ENCODE measurements at places on chromosomes 16 and 17.

GRCh38 chr16:83472776-83473501 is 334.8 kb upstream of the HSBP1 start:
- no peak for DNase-seq

DNA sequence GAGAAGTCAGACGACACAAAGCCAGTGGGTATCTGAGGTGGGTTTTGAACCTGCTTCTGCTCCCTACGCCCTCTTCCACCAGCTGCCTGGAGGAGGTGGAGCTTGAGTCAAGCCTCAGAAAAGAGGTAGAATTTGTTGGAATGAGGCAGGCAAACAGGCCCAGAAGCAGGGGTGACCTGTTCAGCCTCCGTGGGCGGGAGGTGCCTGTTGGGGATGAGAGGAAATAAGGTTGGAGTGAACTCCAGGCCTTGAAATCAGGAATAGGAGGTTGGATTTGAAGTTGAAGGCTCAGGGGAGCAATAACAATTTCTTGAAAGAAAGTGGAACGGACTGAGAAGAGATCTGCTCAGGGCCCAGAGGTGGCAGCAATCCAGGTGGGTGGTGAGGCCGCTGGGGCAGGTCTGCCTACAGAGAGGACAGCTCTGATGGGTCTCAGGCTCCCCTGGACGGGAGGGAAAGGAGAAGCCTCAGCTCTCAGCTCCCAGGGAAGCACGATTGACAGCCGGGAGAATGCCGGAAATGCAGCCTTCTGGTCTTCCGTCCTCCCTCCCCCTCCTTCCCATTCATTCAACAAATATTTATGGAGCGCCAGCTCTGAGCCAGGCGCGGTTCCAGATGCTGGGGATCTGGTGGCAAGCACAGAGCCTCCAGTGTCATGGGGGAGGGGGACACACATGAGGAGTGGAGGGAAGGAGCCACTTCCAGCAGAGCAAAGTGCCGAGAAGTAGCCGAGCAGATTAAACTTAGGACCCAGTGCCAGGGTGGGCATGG is 61.9 kb upstream of the CIBAR2 start:
- DNase-seq, result peak; percentile 39

- DNase-seq, result no peak
Observed at GRCh38 chr17:56593086-56593645, 333 bp upstream of the NOG start.

GRCh38 chr16:55839115-55839514 is 6.2 kb upstream of the CES1 start:
- DNase-seq, result no peak

DNA sequence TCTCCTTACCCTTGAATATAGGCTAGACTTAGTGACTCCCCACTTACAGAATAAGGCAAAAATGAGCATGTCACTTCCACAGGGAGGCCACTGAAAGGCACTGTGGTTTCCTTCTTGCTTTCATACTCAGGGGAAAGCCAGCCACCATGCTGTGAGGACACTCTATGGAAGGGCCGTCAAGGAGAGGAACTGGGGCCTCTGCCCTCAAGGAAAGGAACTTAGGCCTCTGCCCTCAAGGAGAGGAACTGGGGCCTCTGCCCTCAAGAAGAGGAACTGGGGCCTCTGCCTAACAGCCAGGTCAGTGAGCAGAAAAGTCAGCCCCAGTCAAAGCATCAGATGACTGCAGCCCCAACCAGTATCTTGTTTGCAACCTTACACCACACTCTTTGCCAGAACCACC is 30.1 kb downstream of the VPS35 start:
- DNase-seq, result no peak

GRCh38 chr17:74413491-74413890 is 18.4 kb upstream of the GPRC5C start:
- DNase-seq, result no peak

DNA sequence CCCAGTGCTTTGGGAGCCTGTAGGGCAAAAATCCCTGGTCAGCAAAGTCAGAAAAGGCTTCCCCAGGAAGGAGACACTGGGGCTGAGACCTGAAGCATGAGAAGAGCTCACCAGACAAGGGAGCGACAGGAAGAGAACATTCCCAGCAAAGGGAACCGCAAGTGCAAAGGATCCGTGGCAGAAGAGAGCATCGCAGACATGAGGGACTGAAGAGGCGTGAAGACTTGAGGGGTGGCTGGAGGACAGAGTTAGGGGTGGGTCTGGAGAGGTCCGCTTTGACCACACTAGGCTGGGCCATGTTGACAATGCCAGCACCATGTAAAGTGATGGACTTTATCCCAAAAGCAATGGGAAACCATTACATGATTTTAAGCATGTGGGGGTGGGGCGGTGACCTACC is 128.1 kb upstream of the IRX3 start:
- DNase-seq, result no peak

DNA sequence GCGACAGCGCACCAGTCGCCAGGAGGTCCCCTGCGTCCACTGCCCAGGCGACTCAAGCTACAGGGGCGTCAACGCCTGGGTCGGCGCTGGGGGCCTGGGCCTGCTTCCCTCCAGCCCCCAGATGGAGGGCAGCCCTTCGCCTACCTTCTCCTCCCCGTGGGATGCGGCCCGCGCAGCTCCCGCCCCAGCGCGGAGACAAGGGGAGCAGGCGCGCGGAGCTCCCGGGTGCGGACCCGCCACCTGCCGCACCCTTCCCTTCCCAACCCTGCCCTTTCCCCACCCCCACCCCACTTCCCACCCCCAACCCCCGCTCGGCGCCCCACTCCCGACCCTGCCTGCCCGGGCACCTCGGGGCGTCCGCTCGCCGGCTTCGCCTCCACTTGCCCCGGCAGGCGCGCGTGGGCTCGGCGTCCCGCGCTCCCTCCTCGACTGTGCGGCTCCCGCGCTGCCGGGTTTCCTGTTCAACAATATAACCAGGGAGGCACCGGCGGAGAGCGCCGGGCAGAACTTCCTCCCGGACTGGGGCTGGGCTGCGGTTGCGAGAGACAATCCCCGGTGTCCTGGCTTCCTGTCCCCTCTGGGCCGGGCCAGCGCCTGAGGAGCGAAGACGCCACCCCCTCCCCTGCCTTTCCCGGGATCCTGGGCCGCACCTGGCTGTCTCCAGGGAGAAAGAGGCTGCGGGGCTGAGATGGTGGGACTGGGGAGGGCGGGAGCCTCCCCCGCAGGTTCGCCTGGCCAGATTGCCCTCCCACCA is at the start of gene ARHGAP27:
TSS of gene ARHGAP27 (minus strand) at position 466 of the 754 bp plus-strand sequence. CDS start 2,591 bp downstream, outside the sequence.
- no peak for DNase-seq

- DNase-seq, result no peak
Observed at GRCh38 chr17:38333635-38334295, 10.0 kb downstream of the GPR179 start.

- DNase-seq, result no peak
Observed at GRCh38 chr16:54062361-54063278, 224.0 kb downstream of the IRX3 start.

DNA sequence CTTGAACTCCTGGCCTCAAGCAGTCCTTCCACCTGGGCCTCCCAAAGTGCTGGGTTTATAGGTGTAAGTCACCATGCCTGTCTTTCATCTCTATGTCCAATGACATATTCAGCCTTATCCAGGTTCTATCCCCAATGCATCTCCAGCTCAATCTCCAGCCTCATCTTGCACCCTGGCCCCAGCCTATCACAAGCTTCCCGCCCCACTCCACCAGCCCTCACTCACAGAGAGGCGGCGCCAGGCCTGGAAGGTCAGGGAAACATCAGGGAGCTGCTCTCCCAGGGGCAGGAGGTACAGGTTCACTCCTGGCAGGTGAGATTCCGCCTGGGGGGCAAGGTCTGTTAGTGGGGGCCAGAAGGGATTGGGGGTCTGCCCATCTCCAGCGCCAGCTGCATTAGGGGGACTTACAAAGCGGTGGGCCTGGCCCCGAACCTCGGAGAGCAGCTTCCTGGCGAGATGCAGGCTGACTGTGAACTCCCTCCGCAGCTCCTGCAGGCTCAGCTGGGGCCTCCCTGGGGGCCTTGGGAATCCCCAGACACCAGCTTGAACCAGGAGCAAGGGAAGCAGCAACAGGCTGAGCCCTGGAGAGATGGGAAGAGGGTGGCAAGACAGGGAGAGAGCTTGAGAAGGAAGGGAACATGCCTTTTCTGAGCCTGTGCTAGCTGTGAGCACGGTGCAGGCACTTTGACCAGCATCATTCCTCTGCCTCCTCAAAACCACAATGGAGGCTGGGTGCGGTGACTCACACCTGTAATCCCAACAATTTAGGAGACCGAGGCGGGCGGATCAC is 3.0 kb downstream of the IL27 start:
- DNase-seq, result no peak

DNA sequence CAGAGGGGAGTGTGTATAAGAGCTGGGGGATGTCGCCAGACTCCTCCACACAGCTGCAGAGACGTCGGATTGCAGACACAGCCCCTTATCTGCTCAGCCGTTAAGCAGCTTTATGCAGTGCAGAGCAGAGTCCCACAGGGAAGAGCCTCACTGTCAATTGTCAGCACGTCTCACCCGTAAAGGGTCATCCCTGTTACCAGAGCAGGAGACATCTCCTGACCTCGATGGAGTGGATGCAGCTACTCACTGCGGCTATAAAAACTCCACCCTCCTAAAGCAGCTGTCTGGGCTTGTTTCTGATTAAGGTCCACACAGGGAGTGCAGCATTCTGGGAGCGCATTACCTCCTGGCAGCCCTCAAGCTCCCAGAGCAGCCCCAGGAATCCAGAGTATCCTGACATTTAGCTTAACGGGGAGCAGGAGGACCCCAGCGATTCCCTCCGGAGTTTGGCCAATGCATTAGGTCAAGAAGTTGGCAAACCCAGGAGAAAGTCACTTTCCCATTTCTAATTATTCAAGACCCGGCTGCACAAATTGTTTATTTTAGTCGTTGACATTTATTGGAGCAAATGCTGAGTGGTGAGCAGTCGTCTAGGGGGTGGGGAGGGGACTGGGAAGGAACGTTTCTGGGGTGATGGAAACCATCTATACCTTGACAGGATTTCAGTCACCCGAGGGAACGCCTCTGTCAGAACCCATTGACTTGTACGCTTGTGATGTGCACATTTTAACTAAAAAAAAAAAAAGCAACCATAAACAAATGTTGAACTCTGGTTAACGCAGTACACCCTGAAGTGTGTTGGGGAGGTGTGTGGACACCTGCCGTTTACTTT is 100.0 kb upstream of the ZNF469 start:
- no peak for DNase-seq

DNA sequence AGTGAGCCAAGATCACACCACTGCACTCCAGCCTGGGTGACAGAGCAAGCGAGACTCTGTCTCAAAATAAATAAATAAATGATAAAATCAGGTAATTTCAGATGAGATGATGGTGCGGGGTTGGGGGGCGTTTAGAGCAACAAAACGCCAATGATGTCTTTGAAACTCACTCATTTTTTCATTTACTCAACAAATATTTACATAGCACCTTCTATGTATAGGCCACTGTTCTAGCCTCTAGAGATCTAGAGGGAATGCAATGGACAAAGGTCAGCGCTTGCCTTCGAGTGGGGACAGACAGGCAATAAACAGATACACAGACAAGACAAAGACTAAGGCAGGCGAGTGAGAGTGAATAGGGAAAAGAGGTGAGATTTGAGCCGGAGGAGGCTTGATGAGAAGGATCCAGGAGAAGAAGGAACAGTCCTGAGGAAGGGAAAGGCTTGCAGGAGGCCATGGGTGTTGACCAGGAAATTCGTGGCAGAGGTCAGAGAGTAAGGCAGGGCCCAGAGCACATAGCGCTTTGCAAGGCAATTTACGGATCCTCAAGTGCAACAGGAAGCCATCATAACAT is 14.1 kb downstream of the ALDH3A1 start:
- DNase-seq, result no peak

DNA sequence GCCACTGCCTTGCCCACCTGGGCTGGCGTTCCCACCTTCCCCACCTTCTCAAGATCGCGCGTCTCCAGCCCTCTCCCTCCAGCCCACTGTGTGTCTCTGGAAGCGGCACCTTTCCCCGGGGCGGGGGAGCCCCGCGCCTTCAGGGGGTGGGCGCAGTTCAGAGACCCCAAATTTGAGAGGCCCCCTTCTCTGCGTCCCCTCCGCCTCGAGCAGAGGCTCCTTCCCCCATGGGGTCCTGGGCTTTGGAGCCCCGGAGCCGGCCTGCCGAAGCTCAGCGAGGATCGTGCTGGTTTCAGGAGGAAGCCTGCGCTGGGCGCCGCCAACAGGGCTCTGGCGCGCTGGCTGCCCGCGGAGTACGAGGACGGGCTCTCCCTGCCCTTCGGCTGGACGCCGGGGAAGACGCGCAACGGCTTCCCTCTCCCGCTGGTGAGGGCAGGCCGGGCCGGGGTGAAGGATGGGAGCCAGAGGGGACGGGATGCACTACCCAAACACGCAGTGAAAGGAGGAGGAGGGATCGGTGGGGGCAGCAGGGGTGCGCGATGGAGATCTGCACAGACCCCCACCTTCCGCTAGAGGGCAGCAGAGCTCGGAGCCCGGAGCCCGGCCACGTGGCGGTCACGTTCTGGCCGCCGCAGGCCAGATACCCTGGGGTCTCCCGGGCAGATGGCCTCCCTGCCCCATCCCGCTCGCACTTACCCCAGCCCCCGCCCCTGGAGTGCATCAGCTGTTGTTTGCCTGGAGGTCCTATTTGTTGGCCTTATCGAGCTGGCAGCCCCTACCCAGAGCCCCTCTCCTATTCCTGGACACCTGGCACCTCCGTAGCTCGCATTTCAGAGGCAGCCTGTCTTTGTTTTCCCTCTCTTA is 11.1 kb downstream of the LPO start:
- peak; percentile 69 for DNase-seq

GRCh38 chr17:82331345-82331939 is 2.1 kb downstream of the SECTM1 start:
- no peak for DNase-seq

- no peak for DNase-seq
Observed at GRCh38 chr16:48125888-48126287, 29.9 kb downstream of the ABCC12 start.

- no peak for DNase-seq
Observed at GRCh38 chr17:16938496-16939207, 33.3 kb downstream of the TNFRSF13B start.

DNA sequence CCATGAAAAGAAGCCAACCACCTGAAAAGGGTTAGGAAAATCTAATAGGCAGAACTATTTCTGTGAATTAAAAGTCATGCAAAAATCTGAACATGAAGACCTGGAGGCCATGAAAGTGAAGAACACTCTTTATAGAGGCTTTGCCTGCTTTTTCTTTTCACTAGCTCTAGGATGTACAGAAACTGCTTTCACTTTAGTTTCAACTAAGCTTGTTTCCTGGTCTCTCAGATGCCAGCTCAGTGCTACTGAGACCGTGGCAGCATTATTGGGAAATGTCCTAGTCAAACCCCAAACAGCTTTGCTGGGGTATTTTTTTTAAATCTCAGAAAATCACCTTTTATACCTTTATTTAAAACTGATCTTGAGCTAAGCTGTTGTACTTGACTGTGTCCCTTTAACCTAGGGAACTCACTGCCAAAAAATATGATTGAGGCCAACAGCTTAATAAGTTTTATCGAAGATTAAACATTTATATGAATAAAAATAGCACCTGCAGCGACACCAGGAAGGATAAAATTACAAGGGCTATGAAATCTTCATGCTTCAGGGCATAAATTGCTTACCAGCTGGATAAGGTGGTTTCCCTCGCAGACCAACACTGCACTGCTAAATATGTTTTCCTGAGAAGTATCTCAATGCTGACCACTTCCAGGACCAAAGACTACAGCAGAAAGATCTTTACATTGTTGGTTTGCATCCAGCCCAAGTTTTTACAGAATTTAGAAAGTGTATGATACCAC is 621.8 kb upstream of the ZFHX3 start:
- DNase-seq, result no peak

- no peak for DNase-seq
Observed at GRCh38 chr16:89460556-89460955, 29.8 kb downstream of the ANKRD11 start.
